NCI-H1436 treated with DMSO at 0.1 percent for 48 hours (cell line): ENCODE measurements at places on chromosomes 1 and 21.

GRCh38 chr1:28176492-28177470, at the start of gene PTAFR:
Gene PTAFR (minus strand): TSS chr1:28176690. CDS start chr1:28151021, 25,669 bp downstream.
- DNase-seq, result no peak

GRCh38 chr1:175566247-175566646, 177.1 kb downstream of the TNR start:
- DNase-seq, result no peak

DNA sequence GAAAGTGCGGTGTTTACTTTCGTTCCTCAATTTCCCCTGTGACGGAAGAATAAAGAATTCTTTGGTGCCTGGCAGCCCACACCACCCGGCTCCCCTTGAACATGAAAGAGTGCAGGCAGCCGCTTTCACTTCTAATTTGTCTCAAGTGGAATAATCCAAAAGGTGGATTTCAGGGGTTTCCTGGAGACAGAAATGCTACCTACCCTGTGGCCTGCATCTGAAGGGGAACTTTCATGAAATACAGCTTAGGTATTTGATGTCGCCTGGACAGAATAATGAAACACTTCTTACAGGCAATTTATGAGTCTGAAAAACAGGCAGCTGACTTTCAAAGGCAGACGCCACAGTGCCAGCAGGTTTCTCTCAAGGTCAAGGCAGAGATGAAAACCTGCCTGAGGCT, 169.5 kb upstream of the USP24 start:
- no peak for DNase-seq

DNA sequence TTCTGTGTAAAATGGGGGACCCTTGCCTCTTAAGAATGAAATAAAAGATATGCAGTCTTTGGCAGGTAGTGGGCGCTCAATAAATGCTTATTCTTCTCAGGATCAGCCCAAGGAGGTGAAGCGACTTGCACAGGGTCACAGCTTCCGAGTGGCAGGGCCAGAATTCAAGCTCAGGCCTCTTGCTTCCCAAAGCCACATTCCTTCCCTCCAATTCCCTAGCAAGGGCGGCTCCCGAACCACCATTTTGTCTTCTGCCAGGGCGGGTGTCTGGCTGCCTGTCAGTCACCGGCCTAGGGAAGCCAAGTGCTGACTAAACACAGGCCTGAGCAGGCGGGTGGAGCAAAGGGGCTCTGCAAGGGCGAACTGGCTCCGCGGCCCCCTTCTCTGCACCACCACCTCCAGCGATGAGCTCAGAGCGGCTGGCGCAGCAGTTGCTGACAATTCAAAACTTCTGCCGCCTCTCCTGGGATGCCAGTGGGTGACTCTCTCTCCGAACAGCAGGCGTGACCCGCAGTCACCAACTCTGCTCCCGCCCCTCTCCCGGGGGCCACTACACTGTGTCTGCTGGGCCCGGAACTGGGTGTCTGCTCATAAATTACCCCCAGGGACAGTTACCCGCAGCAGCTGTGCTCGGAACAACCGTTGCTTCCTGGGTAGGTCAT, 10.8 kb downstream of the GPR3 start:
- DNase-seq, result no peak

DNA sequence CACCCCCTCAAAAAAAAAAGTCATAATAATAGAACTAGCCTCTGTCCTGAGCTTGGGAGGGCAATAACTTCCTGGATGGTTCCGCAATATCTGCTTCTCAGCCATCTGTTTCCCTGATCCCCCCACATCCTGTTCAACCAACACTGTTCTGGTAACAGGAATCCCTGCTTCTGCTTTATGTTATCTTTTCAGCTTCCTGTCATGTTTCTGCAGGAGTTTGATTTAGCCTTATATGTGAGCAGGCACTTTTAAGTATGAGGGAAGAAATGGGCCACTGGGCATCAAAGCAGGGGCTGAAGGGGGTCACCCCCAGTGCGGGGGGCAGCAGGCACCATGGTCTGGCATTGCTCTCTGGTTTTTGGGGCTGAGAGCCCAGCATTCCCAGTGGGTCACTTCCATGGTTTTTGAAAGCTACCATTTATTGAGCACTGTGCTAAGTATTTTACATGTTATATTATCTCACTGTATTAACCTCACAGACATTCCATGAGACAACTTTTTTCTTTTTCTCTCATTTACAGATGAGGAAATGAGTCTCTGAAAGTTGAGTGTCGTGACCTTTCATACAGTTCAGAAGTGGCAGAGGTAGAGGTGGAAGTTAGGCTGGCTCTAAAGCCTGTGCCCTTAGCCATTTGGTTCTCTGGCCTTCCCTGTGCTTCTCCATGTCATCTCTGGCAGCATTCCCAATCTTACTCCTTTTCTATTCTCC, 61.9 kb downstream of the DNTTIP2 start:
- peak; percentile 3 for DNase-seq

DNA sequence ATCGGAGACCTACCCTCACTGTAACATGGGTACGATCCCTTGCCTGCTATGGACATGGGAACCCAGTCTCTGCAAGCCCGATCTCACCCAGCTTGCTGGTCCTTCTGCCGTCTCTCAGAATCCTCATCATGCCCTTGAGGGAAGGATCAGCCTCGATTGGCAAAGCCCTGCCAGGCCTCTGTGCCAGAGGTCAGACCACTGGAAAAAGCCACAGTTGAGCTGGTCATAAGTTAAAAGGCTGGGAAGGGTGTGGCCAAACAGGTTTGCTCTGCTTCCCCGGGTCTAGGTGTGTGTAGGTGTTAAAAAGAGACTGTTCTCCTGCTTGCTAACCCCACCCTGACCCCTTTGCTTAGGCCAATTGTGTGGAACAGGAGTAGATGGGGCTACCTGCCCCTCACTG, 19.5 kb upstream of the PADI3 start:
- DNase-seq, result no peak

GRCh38 chr1:220875260-220875659, 4.0 kb upstream of the HLX start:
- DNase-seq, result no peak

GRCh38 chr1:81800695-81801650, at the start of gene ADGRL2:
Gene ADGRL2 (plus strand): TSS chr1:81800934. CDS start chr1:81836985, 36,051 bp downstream.
- peak; percentile 80 for DNase-seq

DNA sequence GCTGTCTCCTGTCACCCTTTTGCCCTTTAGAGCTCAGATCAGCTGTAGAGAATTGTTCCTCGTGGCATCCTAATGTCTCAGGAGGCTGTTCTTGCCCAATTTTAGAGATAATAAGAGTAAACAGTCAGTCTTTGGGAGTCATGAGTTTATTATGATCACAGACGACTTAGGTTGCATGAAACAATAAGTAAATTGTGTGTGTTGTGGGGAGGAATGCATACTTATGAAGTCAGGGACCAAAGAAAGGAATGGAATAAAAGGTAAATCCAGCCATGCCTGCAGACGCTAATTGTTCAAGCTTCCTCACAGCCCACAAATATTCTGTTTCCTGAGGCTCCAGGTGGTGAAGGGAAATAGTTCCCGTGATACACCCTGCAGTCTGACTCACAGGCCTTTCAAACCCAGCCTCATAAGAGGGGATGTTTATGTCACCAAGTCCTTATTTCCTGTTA, 897 bp downstream of the EPHX4 start:
- DNase-seq, result no peak

- no peak for DNase-seq
Measured at GRCh38 chr1:233383984-233384383, 56.5 kb downstream of the MAP3K21 start.

- no peak for DNase-seq
Measured at GRCh38 chr1:226098870-226099835, 36.6 kb downstream of the H3-3A start.

DNA sequence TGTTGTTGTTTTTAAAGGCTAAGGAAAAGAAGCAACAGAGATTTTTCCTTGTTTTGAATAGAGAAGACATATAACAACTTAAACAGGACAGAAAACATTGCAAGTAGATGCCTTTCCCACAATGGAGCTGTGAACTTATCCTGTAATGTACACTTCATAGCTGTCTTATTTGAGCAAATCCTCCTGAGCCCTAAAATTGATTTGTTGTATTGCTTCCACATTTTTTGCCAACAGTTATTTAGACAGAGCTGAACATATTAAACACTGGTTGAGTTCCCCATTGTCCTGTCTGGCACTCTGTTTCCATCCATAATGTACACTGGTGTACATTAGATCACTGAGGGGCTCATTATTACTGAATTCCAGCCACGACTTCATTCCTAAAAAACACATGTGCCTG, 32.2 kb downstream of the CACHD1 start:
- no peak for DNase-seq

DNA sequence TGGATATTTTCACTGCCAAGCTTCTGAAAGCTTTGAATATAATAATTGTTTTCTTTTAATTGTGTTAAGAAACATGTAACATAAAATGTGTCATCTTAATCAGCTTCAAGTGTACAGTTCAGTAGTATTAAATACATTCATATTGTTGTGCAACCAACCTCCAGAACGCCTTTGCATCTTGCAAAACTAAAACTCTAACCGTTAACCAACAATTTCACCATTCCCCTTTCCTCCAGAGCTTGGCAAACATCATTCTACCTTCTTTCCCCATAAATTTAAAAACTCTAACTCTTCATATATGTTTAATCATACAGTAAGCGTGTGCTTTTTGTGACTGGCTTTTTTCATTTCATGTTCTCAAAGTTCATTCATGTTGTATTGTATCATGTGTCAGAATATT, 2.1 kb downstream of the MNDA start:
- DNase-seq, result no peak

DNA sequence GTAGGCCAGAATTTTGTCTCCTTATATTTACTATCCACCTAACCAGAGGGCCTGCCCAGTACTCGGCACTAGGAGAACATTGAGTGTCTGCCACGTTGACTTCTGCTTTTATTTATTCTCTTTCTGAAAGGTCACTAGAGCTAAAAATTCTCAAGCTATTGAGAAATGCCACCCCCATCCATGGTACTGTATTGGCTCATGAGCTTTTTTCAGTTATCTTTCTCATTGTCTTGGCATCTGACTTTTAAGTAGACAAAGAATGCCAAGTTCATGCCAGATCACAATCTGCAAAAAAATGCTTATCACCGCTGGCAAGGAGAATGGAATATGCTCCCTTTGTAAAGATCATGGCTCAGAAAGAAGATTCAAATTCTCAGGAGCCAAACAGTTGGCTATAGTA, 49.8 kb upstream of the MROH9 start:
- no peak for DNase-seq

DNA sequence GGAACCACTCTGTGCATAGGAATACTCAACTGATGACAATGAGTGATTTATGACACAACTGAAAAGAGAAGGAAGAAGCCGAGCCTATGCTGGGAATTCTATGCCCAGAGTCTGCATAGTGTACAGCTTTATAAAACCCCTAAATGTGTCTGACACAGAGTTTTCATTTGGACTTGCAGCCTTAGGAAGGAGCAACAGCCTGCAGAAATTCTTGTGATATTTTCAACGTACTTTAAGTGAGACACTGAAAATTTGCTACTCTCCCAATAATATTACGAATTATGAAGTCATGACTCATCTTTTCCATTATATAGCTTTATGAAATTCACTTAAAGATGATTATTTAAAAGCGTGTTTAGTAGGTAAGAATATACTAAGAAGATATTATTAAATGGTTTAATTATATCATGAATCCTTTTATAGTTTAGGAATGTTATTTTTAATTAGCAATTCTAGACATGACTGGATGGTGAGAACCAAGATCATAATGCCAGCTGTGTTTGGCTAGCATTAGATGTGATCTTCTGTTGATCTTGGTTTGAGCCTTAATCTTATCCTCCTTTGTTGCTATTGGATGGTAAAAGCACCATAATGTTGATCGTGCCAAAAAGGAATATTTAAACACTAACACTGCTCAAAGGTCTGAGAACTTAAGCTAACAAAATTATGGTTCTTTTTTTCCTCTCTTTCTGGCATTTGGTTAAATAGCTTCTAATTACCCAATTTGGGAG, 785.1 kb upstream of the ADGRL4 start:
- no peak for DNase-seq

- DNase-seq, result no peak
Measured at GRCh38 chr1:67558449-67559193, 126.4 kb upstream of the GADD45A start.

DNA sequence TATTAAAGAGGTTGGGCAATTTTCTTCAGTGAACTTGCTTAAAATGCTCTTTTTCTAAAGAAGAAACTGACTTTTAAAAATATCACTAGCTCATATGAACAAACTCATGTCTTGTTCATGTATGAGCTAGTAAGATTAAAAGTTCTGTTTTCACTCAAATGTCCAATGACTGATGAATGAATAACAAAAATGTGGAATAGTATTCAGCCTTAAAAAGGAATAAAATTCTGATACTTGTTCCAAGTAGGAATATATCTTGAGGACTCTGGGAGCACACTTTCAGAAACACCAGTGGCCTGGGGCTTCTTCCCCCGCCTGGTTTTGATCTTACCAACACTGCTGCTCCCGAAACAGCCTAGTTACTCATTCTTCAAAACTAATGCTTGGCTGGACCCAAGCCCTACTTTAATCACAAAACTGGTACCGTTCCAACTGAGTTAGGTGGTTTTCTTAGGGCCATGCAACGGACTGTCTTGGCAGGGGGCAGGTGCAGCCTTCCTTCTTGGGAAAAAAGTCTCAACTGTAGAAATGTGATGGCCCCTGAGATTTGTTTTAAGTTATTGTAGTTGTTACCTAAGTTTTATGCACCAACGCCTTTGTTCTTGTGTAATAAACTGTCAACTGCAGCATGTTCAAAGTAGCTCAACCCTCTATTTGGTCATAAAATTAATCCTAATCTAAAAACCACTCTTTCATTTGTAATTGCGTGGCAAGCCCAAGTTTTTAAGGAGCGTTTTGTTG, 116.0 kb downstream of the ETS2 start:
- no peak for DNase-seq

- DNase-seq, result no peak
Measured at GRCh38 chr1:180765151-180765550, 133.3 kb downstream of the XPR1 start.

GRCh38 chr1:22056936-22057335, 4.4 kb downstream of the CDC42 start:
- DNase-seq, result no peak

DNA sequence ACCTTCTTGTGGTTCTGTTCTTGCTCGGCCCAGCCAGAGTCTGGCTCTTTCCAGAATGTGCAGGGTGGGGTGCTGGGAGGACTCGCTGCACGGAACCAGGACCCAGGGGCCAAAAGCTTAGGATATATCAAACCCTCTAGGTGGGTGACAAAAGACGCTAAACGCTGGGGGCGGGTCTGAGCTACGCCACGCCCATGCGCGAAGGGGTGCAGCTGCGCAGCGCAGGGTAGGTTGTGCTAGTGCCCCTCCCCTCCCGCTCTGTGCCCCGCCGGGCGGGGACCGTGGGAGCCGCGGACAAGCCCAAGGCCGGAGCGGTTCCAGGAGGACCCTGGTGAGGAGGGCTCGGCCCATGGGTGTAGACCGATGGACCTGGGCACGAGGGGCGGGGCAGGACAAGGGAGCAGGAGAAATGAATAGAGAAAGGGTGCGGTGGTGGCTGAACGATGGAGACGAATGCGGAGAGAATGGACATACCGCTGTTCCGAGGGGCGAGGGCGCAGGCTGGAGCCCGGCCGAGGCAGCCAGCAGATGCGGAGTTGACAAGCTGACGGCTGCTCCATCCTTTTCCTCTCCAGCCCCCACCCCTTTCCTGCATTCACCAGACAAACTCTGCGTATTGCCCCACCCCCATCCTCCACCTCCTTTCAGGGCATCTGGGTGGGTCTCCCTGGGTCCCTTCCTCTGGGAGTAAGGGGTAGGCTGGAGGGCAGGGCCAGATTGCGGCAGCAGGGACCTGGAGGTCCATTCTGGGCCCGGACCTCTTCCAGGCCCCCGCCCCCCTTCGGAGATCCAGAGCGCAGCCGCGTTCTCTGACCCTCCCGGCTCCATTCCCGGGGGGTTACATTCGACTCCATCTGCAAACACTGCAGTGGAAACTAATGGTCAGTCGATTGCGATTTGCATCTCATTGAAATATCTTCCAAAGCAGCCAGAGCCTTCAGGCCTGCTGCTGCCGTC, at the start of gene RUSC1:
Gene RUSC1, plus strand, starts transcription at position 234 of the 957 bp plus-strand sequence. CDS start 880 bp downstream, outside the sequence.
- no peak for DNase-seq
